ENCODE measurements at places on chromosomes 7 and 10. TPM values are rescaled to one million over a fixed set of nuclear protein-coding genes. Genes with fewer than 3 reads are reported as not detected.

Gene CTAGE15
- not detected for total RNA-seq

Gene SLC13A1
- total RNA-seq, result not detected

- H3K27me3 ChIP-seq, result no peaks in the 10 kb centered on the region
- peak overlapping the region; percentile 81 for H3K27ac ChIP-seq
- no peak for DNase-seq
- no peaks in the 10 kb centered on the region for H3K36me3 ChIP-seq
Measured at GRCh38 chr10:78688901-78689583, 379.7 kb upstream of the ZMIZ1 start.

GRCh38 chr7:2199956-2200583 lies 32.7 kb downstream of the MAD1L1 start:
- H3K27me3 ChIP-seq, result no peaks in the 10 kb centered on the region
- no peaks in the 10 kb centered on the region for H3K4me1 ChIP-seq
- peaks cover 9% of the 10 kb centered on the region for H3K36me3 ChIP-seq

- H3K4me1 ChIP-seq, result peaks cover 14% of the 10 kb centered on the region
- no peaks in the 10 kb centered on the region for H3K36me3 ChIP-seq
- no peaks in the 10 kb centered on the region for H3K27me3 ChIP-seq
Measured at GRCh38 chr10:28385748-28386502, 83.1 kb upstream of the MPP7 start.

Gene CXCL12
- 6.8 TPM for total RNA-seq

DNA sequence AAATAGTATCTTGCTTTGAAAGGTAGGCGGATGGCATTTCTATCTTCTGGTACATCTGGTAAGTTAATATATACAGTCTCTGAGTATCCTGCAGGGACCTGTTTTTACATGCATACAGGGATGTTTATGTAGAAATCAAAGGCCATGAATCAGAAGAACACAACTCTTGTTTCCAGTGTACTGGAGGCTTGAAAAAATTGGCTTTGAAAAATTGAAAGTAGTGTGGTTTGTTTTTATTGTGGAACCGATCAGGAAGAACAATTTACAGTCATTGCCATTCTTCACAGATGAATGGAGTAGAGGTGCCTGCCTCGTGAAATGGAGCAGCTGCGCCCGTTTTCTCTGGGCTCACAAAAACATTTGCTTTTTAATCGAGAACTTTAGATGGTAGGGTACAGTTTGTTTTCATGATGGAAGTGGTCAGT lies 54.0 kb upstream of the RPA3 start:
- H3K27me3 ChIP-seq, result no peaks in the 10 kb centered on the region
- no peaks in the 10 kb centered on the region for H3K36me3 ChIP-seq
- H3K27ac ChIP-seq, result no peak overlapping the region
- DNase-seq, result no peak

- no peak for DNase-seq
- no peaks in the 10 kb centered on the region for H3K4me1 ChIP-seq
- no peaks in the 10 kb centered on the region for H3K36me3 ChIP-seq
- H3K27me3 ChIP-seq, result no peaks in the 10 kb centered on the region
Measured at GRCh38 chr7:152564656-152565250, 111.2 kb downstream of the XRCC2 start.

DNA sequence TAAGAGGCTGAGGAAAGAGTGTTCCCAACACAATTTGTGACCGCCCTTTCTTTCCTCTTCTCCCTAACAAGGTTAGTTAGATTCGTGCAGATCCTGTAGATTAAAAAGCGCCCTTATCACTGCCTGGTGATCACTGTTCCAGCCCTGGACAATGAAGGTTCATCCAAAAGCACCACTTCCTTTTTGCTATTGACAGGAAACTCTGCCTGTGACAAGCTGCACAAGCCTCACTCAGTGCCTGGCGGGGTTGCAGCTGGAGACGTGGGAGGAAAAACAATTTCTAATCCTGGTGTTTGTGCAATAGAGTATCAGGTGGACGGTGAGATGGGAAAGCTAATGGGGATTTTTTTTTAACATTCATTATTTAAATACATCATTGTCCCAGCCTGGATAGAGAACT lies 105.9 kb upstream of the CAV2 start:
- no peak overlapping the region for H3K4me3 ChIP-seq
- no peaks in the 10 kb centered on the region for H3K27me3 ChIP-seq
- H3K36me3 ChIP-seq, result no peaks in the 10 kb centered on the region
- no peaks in the 10 kb centered on the region for H3K4me1 ChIP-seq

DNA sequence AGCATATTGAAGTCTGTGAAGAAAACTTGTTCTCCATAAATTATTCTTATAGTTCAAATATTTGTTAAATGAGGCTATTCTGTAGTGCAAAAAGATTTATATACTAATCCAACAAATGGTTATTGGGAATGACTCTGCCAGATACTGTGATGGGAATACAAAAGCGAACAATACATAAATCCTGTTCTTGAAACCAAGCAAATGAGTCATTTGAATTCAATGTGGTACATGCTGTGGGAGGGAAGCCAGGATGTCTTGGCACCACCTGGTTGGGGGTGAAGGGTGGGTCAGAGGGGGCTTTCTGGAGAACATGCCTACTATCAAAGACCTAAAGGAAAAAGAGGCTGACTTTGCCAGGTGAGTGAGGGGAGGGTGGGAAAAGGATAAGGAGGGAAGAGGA lies 594.2 kb downstream of the CALN1 start:
- no peaks in the 10 kb centered on the region for H3K27me3 ChIP-seq
- no peaks in the 10 kb centered on the region for H3K4me1 ChIP-seq
- no peaks in the 10 kb centered on the region for H3K36me3 ChIP-seq
- DNase-seq, result no peak
- no peak overlapping the region for H3K4me3 ChIP-seq
- no peak overlapping the region for H3K27ac ChIP-seq

Gene SHTN1
- total RNA-seq, result 12.5 TPM

- DNase-seq, result no peak
- H3K36me3 ChIP-seq, result no peaks in the 10 kb centered on the region
- peak within 1 kb of the TSS; percentile 72 for H3K4me3 ChIP-seq
- H3K4me1 ChIP-seq, result peaks cover 43% of the 10 kb centered on the region
Measured at GRCh38 chr10:87659571-87660483, at the start of gene PAPSS2. PAPSS2 (plus strand) TSS chr10:87659878; CDS start chr10:87659982, 104 bp downstream.

DNA sequence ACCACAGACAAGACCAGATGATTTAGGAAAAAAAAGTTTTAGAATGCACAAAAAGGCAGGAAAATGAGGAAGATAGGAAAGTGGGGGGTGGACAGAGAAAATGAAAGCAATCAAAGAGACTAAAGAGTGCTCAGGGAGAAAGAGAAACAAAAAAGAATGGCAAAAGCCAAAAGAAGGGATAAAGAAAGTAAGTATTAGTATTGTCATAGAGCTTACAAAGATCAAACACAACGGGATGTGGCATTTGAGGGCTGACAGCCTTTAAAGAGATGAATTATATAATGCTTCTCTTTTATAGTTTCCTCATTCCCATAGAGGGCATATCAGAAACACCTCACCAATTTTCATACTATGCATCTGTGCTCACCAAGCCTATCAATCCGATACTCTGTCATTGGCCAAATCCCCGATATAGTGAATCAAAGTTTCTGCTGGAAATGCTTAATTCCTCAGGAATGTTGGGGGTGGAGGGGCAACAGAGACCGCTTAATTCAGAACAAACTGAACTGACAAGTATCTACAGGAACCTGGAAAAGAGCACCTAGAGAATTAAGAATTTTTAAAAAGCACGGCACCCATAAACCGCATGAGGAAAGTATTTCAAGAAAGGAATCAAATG lies 2.7 kb downstream of the COG5 start:
- DNase-seq, result no peak
- no peaks in the 10 kb centered on the region for H3K27me3 ChIP-seq
- H3K4me3 ChIP-seq, result no peak overlapping the region

DNA sequence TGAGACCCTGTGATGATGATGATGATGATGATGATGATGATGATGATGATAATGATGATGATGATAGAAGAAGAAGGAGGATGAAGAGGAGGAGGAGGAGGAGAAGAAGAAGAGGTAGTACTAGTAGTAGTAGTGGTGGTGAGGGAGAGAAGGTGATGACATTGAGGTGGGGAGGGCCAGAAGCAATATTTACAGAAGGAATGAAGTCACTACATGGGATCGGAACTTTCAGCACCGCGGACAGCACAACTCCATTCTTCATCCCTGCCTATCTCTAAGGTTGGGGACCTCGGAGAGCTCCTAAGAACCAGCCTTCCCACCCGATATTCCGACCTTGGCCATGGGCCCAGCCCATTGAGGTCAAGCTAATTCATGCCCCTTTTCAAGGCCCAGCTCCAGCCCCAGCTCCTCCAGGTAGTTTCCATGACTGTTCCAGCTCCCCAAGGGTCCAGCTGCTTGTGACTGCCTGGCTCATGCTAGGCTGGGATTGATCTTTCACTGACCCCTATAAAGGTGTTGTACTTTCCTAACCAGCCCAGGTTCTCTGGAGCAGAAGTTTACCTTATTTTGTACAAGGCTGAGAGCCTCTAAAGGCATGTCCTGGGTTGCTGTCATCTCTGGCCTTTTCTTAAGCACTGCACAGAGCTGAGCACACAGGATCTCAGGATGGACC lies 10.3 kb downstream of the CRHR2 start:
- H3K4me3 ChIP-seq, result no peak overlapping the region
- H3K36me3 ChIP-seq, result no peaks in the 10 kb centered on the region
- H3K27me3 ChIP-seq, result no peaks in the 10 kb centered on the region
- DNase-seq, result no peak
- H3K27ac ChIP-seq, result no peak overlapping the region

DNA sequence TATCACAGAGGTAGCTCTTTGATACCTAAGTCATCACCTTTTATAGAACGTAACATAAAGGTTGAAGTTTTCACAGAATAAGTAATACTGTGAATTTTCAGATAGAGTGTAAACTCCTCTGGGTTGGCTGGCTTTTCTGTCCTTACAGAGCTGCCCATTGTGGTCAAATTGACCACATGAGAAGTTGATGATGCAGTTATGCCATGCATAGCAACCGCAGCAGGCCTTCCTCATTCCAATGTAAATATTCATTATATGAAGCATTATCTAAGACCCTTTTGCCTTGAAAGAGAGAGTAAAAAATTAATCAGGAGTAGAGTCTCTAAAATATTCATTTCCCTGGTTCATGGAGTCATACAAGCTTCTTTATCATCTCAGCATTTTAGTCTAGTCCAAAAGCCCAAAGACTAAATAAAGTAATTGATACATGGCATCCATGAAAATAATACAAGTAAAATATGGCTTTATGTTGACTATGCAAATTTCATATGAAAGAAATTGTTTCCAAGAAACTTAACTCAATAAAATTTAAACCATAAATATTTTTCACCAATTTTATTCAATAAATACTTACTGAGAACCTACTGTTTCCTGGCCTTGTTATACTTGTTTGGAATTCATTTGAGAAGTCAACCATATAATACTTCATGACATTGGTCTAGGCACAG lies 516.4 kb downstream of the PCDH15 start:
- H3K4me3 ChIP-seq, result no peak overlapping the region
- no peak overlapping the region for H3K27ac ChIP-seq
- H3K4me1 ChIP-seq, result no peaks in the 10 kb centered on the region
- DNase-seq, result no peak
- H3K36me3 ChIP-seq, result no peaks in the 10 kb centered on the region

DNA sequence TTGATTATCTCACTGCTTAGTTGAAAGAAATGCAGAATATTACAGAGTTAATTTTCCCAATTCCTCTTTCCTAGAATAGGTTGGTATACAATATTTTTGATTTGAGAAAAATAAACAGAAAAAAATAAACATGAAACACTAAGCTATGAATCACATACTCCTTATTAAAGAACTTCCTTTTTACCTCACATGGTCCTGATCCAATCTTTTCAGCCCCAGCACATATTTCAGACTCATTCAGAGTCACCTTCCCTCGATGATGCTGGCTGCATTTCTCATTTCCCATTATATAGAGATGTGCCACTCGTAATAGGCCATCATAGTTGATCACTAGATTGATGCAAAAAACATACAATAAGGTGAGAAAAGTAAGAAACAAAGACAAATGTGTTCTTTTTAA lies 64.6 kb downstream of the HGF start:
- H3K4me3 ChIP-seq, result no peak overlapping the region
- H3K36me3 ChIP-seq, result no peaks in the 10 kb centered on the region
- H3K4me1 ChIP-seq, result no peaks in the 10 kb centered on the region

Gene EVX1
- not detected for total RNA-seq

Gene TSPAN13
- 16.7 TPM for total RNA-seq

- no peak overlapping the region for H3K27ac ChIP-seq
- no peaks in the 10 kb centered on the region for H3K4me1 ChIP-seq
- H3K27me3 ChIP-seq, result no peaks in the 10 kb centered on the region
- no peak for DNase-seq
Measured at GRCh38 chr7:66894463-66895080, 26.5 kb upstream of the TMEM248 start.

DNA sequence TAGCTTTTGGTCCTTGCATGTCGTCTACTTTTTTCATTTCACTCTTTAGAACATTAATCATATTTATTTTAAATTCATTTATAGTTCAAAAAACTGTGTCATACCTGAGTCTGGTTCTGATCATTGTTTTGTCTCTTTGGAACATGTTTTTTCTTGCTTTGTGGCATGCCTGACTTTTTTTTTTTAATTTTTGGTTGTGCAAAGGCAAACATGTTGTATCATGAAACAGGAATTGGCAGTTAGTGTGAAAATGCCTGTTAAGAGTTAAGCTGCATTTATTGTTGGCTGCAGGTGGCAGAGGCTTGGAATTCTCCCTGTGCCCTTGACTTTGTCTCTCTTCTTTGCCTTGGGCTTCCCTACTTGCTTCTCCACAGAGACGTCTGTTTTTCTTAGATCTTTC lies 525.0 kb upstream of the ADARB2 start:
- no peaks in the 10 kb centered on the region for H3K4me1 ChIP-seq
- H3K4me3 ChIP-seq, result no peak overlapping the region
- DNase-seq, result no peak
- H3K27ac ChIP-seq, result no peak overlapping the region
- no peaks in the 10 kb centered on the region for H3K27me3 ChIP-seq

DNA sequence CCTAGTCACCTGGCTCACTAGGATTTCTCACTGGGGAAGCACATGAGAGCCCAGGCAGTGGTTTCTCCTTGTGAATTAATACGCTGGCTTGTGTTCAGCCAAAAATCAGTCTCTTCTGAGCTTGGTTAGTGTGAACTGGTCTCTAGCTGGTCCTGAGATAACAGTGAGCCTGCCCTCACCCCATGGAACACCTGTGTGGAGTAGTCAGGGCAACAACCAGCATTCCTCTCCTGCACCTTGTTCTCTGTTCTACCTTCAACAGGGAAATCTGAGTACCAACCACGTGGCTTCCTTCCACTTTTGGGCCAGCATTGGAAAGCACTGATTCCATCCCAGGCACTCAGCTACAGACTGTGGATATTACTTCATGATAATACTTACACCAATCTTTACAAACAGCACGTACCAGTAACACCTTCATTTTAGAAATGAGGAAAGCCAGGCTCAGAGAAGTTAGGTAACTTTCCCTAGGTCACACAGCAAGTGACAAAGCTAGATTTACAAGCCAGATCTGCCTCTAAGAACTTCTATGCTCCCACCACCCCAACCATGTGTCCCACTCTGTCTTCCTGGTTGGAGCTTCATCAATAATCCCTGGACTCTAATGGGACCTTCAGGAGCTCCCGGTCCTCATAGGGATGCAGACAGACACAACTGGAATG lies 106.6 kb downstream of the GRID1 start:
- no peaks in the 10 kb centered on the region for H3K36me3 ChIP-seq
- H3K27me3 ChIP-seq, result no peaks in the 10 kb centered on the region
- no peak overlapping the region for H3K4me3 ChIP-seq
- no peak overlapping the region for H3K27ac ChIP-seq
- no peak for DNase-seq
- H3K4me1 ChIP-seq, result peaks cover 17% of the 10 kb centered on the region

Gene STAMBPL1
- 21.0 TPM for total RNA-seq

Gene ANKRD1
- not detected for total RNA-seq

Gene HERC4
- 23.6 TPM for total RNA-seq

- no peaks in the 10 kb centered on the region for H3K27me3 ChIP-seq
- H3K36me3 ChIP-seq, result no peaks in the 10 kb centered on the region
- peaks cover 14% of the 10 kb centered on the region for H3K4me1 ChIP-seq
- peak overlapping the region; percentile 79 for H3K4me3 ChIP-seq
Measured at GRCh38 chr10:690372-691161, 1.1 kb upstream of the DIP2C start.

All from esophagus squamous epithelium (tissue), 5 donors.